ENCODE measurements at places on chromosomes 4 and X.

- no peak for DNase-seq
Measured at GRCh38 chrX:15233416-15234015, 36.4 kb downstream of the ASB9 start.

DNA sequence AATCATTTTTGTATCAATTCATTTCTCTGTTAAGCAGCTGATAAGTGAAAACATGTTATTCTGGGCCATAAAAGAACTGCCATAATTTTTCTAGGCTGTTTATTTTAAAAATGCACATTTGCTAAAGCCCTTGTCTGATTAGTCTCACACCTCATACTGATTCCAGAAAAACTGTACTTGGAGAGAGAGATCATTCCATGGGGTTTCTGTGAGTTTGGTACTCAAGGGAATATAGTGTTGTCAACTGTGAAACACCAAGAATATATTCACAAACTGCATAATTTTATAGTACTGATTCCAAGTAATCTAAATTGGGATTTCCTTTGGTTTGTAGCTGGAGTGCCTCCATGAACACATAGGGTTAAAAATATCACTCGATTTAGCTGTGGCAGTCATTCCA lies 547.6 kb downstream of the RPA4 start:
- no peak for DNase-seq

DNA sequence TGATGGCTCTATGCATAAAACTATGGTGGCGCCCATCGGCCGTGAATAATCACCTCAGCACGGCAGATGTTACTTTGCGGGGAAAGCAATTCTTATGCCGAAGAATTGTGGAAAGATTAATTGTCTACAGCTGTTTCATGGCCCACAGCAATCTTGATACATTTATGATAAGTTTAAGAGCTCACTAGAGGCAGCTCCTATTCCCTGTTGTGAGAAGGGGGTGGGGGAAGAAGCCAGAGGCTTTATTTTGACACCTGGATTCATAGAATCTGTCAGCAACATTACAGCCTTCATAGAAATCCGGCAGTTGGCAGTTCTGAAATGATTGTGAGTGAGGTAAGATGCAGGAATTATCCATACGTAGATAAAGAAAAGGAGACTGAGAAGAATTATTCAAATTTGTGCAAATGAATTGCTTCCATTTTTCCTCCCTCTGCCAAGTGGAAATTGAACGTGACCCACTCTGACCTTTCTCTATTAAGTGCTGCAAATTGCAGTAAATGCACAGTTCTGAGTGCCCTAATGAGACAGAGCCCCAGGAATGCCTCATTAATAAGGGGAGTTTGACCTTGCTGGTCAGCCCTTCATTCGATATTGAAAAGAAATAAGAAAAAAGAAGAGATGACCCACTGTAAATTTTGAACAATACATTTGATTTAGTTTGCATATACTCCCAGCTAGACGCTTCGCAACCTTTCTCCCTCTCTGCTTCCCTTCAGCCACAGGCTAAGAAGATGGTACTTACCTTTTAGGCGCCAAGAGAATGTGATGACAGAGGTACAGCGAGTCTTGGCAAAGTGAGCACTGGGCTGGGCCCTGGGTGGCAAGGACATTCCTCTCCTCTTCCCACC lies 188.8 kb downstream of the GPAT3 start:
- DNase-seq = no peak

DNA sequence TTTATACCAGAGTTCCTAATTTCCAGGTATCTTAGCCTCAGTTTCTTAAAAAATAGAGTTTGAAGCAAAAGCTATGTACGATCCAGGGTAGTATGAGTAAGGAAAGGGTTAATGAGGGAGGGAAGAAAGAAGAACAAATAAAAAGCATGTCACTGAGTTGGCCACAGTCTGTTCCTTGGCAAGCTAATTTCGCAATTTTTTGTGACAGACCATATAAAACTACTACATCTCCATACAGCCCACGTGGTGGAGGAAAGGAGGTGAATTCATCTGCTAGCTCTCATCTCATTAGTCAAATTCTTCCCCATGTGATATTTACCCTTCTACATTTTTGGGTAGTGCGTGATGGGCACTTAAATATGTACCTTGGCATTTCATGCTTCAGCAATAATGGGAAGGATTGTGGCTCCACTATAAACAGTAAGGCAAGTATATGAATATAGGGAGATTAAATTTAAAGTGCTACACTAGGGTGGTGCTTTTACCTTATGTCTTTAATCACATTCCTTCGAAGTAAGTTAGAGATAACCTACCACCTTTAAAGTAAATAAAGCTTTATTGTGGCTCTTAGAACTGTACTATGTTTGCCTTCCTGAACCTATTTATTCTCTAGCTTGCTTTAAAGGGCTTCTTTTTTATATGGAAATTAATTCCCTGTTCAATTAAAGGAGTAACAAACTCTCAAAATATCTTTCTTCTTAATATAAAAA lies 102.1 kb upstream of the VAMP7 start:
- no peak for DNase-seq

DNA sequence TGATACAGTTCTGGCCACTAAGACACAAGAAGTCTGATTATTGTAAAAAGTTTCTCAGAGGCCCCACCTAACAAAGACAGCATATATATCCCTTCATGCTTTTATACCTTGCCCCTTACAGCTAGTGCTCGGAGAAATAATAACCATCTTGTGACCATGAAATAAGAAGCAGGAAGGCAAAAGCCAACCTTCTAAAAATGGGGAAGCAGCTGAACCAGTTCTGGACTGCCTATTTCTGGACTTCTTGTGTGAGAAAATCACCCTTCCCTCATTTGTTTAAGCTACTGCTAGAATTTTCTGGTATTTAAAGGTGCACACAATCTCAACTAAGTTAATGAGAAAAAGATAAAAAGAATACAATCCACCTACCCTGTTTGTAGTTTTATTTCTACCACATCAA lies 87.5 kb downstream of the CNOT6L start:
- no peak for DNase-seq

DNA sequence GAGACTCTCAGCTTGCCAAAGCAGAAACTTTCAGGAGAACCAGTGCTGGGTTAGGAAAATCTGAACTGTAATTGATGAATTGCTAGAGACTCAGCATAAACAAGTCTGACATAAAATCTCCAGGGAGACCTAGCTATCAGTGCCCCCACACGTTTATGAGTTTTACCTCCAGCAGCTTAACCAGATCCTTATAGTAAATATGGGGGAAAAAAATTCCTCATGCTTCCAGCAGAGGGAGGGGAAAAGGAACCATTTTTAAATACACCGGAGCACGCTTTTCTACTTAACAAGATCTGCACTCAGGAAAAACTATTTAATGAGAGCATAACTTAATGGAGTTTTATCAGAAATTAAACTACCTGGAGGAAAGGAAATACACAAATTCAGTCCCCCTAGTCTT lies 1040.7 kb upstream of the INTU start:
- DNase-seq = no peak

DNA sequence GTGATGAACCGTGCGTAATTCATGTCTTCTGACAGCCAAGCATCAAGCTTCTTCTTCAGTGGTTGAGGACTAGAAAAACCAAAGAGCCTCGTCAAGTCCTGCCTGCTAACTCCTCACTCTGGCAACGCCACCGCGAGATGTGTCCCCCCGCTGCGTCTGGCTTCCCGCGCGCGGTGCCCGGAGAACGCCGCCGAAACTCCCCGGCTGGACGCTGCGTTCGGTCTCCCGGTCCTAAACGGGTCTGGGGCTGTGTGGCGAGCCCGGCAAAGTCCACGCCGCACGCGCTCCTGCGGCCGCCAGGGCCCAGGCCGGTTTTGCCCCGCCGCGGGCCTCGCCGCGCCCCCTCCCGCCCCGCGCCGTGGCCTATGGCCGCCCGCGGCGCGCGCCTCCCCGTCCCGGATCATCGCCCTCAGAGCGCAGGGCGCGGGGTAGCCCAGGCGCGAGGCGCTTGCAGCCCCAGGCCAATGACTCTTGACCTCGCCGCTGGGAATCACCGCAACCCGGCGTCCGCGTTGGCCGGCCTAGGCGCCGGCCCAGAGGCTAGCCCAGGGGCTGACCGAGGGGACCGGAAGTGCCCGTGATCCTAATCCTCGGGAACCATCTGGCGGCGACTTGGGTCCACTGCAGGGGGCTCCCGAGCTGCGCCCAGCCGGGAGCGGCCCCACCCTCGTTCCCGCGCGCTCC lies at the start of gene AADAT:
Gene AADAT (minus strand): TSS at position 289 of the 684 bp plus-strand sequence. CDS start 266 bp downstream, at position 23.
- DNase-seq = peak; percentile 90
